H9 (cell line): ENCODE measurements at places on chromosomes 7 and 10. TPM values are rescaled to one million over a fixed set of nuclear protein-coding genes. Genes with fewer than 3 reads are reported as not detected.

EPHA1 gene
- total RNA-seq = 109 and 119 TPM in 2 replicates

FAM221A gene
- 13.4 and 15.0 TPM in 2 replicates for total RNA-seq

CCL26 gene
- 8.7 and 9.3 TPM in 2 replicates for total RNA-seq

OPALIN gene
- not detected in 2 replicates for total RNA-seq

PSMG3 gene
- 63.0 and 71.1 TPM in 2 replicates for total RNA-seq
